ENCODE measurements at places on chromosomes 1 and 21.
A peak's percentile ranks its signal among the peaks of the same experiment; 100 is the strongest.

DNA sequence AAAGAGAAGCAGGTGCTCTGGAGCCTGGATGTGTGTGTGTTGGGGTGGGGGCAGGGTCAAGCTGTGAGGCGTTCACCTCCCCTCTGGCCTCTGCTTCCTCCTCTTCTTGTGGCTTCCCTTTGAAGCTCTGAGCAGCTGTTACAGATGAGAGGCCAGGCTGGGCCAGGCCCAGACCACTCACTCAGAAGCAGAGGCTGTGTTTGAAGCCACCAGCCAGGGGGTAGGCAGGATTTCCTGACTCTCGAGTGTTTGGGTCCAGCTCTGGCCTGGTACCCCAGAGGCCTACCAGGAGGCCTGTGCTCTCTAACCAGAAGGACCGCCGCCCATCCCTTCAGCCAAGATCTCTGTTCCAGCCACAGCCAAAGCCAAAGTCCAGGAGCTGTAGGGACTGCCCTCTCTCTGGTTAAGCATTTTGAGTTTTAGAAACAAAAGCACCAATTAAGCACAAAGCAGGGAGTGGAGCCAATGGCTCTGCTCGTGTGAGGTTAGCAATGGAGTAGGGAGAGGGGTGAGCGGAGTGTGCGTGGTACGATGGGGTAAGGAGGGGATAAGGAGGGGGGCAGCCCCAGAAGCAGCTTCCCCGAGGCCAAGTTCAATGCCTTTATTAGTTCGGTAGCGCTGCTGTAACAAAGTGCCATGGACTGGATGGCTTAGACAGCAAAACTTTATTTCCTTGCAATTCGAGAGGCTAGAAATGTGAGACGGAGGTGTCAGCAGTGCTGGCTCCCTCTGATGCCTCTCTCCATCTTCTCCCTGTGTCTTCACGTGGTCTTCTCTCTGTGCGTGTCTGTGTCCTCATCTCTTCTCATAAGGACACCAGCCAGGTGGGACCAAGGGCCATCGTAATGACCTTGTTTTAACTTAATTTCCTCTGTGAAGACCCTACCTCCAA, 20.5 kb downstream of the RCSD1 start:
- no peak for DNase-seq

GRCh38 chr1:223126741-223127140, 16.3 kb downstream of the TLR5 start:
- no peak for DNase-seq

GRCh38 chr1:17653728-17654351, 101.3 kb upstream of the ACTL8 start:
- DNase-seq = peak; percentile 8

DNA sequence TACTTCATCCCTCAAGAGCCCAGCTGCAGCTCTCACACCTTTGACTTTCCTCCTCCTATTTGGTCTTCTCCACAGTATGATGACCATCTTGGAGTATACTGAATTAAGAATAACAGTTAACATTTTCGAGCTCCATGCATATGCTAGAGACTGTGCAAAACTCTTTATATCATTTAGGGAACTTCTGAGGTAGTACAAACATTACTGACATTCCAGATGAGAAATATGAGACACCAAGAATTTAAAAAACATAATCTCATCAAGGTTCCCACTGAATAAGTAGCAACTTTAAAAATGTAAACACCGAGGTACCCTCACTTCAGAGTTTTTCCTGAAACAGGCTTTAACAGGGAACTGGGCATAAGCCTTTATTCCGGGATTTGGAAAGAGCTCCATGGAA, 22.7 kb downstream of the FMO3 start:
- DNase-seq = no peak

DNA sequence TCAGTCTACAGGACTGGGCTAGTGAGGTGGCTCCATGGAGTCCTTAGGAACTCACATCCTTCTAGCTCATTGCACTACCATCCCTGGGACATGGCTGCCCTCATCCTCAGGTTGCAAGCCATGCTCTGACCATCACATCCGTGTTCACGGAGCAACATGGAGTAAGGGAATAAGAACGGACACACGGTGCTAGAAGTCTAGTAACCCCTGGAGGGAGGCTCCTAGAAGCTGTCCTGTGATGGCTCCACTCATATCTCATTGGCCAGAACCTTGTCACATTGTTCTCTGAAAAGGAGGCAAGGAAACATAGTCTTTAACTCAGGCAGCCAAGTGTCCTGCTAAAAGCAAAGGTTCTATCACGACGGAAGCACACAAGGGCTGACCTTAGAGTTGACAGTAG, 3.9 kb downstream of the MRAP start:
- DNase-seq = no peak

- DNase-seq = no peak
These were observed 10.1 kb upstream of the PLA2G5 start for GRCh38 chr1:20059847-20060246.

All from stimulated activated CD8-positive, alpha-beta memory T cell treated with anti-CD3 and anti-CD28 coated beads, Interleukin-4, amount 100 ng/mL, for 24 hours (primary cell).